ENCODE measurements at places on chromosomes 3 and 15. TPM values are rescaled to one million over a fixed set of nuclear protein-coding genes. Genes with fewer than 3 reads are reported as not detected.

The REC114 gene
- not detected for total RNA-seq

The FHIT gene
- total RNA-seq, result 22.2 TPM

The PRR20G gene
- total RNA-seq, result not detected

The CLEC3B gene
- 1.2 TPM for total RNA-seq

The ATP10A gene
- total RNA-seq, result 0.27 TPM

The GOLGA8Q gene
- 0.65 TPM for total RNA-seq

The HDAC11 gene
- 11.1 TPM for total RNA-seq

DNA sequence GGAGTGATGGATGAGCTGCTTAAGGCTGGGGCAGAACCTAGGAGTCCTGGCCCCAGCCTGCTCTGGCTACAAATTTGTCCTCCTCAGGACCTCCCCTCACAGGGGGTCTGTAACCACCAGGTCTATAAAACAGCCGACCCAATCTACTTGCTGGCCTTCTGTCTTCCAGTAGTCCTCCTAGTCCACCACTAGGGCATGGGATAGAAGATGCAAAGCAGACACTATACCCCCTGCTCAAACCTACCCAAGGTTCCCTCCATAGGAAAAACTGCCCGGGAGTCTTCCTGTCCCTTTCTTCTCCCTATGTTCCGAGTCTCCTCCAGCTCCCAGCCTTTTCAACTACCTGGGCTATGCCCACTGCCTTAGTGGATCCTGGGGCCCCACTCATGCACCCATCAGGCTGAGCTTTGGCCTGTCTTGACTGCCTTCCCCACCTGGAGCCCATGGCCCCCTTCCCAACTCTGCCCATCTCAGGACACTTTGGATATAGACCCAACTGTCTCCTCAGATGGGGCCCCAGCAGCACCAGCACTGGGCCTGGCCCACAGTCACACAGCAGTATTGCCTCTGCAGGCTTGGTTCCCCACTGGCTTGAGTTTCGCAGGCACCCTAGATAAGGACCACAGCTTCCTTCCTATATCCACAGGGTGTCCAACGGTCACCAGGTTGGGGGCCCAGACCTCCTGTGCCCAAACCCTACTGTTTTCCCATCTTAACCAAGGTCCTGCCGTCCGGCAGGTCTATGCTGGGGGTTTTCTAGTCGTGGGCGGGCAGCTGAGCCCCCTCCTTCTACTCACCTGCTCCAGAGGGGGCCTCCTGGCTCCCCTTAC is 1.1 kb downstream of the HYAL3 start:
- ATAC-seq, result no peak

DNA sequence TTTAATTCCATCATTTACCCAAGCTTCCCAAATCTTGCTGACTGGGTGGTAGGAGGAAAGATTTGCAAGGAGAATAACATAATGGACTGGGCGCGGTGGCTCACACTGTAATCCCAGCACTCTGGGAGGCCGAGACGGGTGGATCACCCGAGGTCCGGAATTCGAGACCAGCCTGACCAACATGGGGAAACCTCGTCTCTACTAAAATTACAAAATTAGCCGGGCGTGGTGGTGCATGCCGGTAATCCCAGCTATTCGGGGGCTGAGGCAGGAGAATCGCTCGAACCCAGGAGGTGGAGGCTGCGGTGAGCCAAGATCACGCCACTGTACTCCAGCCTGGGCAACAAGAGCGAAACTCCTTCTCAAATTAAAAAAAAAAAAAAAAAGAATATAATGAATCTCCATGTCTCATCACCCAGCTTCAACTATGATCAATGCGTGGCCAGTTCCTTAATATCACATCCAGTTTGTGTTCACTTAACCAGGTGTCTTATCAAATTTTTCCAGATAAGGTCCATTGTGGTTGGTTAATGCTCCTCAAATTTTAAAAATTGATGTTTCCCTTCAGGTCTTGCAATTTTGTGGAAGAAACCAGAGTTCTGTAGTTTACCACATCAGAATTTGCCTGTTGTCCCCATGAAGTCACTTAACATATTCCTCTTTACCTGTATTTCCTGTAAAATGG is 1.3 kb upstream of the ABCF3 start:
- no peak for ATAC-seq

DNA sequence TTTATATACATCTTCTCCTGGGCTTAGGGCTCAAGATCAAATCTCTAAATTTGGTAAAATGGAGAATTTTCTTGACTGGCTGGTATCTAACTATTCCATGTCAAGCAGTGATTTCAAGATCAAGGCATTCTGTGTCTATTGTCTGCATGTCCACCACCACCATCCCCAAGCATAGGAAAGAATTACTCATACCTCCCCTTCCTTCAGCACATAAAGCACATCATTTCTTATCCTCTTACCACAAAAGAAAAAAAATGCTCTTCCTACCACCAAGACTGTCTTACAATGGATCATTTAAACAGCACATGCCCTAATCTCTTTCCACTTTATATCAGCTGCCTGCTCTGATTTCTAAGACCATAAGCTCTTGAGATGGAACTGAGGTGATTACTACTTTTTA is 470.5 kb upstream of the THBS1 start:
- no peak for ATAC-seq

DNA sequence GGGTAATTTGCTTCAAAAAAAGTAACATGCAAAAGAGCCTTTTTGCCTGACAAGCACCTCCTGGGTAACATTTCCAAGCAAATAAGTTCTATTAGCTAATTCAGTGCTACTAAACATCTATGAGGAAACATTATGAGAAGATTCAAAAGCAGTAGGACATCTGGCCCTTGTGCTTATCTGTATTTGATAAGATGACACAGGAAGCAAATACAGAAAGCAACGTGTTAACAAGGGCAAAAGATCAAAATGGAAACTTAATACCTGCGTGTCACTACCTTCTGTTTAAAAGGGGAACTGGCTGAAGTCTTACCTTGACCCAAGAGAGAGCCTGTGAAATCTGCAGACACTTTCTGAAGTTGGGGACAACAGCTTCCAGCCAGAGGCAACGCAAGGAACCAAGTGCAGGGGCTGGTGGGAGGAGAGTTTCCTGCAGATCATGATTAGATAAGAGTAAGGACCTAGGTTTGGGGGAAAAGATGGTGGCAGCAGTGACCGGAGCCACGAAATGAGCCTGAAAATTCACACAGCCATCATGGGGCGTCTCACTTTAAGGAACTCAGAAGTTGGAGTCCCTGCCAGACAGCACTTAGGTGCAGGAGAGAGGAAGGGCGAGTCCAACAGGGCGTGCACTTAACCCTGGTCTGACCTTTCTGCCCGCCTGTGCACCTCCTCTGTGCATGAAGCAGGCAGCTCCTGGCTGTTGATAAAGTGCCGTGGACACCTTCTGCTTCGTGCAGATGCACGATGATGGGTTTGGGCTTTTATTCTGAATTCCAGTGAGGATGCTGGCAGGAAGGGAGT is 153.6 kb upstream of the BHLHE40 start:
- ATAC-seq, result peak; percentile 58

DNA sequence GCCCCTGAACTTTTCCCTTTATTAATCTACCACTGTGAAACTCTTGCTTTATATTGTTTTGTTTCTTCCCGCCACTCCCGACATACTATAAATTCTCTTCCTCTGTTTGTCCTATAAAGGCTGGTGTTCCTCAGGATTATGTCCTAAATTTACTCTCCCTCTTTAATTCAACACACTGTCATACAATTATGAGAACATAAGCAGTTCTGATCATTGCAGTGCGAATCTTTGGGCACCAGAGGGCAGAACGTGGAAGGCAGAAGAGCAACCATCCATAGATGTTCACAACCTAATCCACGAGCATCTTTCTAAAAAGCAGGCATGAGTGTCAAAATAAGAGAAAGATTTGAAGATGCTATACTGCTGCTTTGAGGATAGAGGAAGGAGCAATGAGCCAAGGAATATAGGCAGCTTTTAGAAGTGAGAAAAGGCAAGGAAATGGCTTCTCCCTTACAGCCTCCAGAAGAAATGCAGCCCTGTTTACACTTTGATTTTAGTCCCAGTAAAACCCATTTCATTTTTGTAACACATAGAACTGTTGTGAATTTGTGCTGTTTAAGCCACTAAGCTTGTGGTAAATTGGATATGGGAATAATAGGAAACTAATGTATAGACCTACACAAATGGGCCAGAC is 179.4 kb downstream of the GBE1 start:
- no peak for ATAC-seq

- no peak for ATAC-seq
These were observed 692 bp downstream of the PSMD2 start for GRCh38 chr3:184299488-184300377.

- peak; percentile 15 for ATAC-seq
These were observed 98.0 kb upstream of the ARHGEF26 start for GRCh38 chr3:154023148-154023547.

GRCh38 chr3:38471260-38471857 is 17.7 kb downstream of the ACVR2B start:
- no peak for ATAC-seq

DNA sequence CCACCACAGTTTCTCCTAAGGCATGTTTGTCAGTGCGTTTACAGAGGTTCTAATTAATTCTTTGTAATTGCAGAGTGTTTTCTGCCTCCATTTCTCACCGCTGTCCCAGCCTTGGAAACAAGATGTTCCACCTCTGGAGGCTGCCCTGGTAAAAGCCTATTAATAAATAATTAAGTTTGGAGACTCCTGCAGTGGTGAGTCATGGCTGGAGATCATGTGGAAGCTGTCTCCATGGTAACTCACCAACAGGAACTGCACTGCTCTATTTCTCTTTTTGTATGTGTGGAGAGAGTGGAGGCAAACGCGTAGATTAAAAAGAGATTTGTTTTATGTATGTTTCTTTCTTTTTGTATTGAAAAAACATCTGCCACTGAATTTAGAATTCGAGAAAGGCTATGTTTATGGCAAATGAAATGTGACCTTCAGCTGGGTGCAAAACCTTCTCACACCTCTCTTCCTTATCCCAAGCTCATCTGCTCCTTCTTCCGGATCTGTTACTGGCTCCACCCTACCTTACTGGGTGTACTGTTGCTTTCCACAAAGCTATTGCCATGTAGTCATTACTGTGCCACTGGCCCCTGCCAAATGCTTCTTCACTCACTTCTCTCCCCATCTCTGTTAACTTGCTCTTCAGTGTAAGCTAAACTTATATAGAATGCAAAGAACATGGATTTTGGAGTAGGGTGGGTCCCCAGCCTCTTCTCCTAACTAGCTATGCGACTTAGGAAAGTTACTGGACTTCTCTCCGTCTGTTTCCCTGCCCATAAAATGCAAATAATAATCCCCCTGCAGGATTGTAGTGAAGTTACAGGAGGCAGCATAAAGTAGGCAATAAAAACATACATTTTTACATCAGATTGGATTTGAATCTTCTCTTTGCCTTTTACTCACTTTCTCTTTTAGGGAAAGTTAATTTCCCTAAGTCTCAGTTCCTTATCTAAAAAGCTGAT is 778.5 kb downstream of the NTRK3 start:
- peak; percentile 99 for ATAC-seq

DNA sequence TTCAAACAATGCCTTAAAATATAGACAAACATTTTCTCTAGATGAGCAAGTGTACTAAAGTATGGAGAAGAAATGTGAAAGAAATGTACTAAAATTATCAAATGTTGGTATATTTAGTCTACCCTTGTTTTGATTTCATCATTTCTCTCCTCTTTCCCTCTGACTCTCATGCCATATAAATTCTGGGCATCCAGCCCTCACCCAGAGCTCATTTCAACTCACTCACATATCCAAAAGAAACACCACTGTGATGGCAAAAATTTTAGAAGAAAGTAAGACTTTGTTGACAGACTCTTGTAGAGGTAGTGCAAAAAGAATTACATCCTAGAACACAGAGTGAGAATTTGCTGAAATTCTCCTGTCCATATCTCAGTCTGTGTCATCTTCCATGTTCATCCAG is 377.8 kb upstream of the SUCLG2 start:
- no peak for ATAC-seq

DNA sequence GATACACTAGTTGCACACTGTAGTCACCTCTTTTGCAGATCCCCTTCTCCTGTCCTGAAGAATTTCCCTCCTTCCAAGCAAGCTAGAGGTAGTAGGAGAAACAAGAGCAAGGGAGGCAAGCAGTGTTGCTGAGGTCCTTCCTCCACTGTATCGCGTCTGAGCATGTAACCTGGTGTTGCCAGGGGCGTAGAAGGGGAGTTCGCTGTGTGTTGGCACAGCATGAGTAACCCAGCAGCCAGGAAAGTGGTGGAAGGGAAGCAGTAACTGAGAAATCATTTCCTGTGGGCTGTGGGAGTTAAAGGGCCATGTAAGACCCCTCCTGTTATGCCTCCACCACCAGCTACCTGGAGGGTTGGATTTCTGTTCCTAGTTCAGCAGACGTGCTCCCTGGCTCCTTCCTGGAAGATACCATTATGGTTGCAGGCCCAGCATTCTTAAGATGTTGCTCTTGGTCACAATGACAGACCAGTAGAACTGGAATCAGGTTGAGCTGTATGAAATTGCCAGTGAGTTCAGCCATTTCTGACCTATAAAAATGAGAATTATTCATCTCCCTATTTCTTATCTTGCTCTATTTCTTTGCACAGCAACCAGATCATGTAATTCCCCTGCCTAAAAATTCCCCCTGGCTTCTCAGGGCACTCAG is 215.3 kb upstream of the TOPAZ1 start:
- ATAC-seq, result no peak

- ATAC-seq, result no peak
These were observed 10.1 kb downstream of the MELTF start for GRCh38 chr3:197019535-197019934.

Measured in motor neuron (in vitro differentiated cells).